ENCODE measurements at places on chromosomes 5 and 9.

DNA sequence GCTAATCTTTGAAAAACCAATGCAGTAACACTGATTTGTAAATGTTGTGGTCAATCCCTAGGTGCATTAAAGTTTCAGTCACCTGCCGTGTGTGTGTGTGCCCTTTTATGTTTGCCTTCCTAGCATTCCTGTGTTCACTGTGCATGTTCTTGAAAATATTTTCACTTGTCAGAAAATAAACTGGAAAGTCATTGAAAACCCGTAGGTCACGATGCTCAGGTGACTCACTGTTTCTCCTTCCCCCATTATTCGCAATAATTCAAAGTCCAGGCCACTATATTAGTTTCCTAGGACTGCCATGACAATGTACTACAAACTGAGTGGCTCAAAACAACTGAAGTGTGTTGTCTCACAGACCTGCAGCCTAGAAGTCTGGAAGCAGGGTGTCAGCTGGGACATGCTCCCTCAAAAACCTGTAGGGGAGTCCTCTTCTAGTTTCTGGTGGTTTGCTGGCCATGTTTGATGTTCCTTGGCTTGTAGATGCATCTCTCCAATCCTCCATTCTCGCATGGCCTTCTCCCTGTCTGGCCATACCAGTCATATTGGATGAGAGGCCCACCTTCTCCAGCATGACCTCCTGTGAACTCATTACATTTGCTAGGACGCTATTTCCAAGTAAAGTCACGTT lies 29.3 kb downstream of the MARVELD2 start:
- no peak for DNase-seq

- DNase-seq: no peak
These were observed 11.8 kb downstream of the HK3 start for GRCh38 chr5:176887252-176887849.

GRCh38 chr9:91817493-91818224 lies 132.4 kb downstream of the ROR2 start:
- DNase-seq: no peak

GRCh38 chr5:112183103-112183711 lies 235.9 kb downstream of the EPB41L4A start:
- DNase-seq: no peak

DNA sequence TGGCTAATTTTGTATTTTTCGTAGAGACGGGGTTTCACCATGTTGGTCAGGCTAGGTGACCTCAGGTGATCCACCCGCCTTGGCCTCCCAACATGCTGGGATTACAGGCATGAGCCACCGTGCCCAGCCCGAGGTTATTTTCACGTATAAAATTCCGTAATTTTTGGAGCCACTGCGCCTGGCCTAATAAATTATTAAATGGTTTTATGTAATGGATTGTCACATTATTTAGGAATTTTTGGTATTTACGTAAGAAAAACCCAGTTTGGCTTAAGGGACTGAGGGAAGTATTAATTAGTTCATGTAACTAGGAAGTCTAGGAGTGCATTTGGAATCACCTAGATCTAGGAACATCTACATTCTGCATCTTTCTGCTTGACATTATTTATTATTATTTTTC lies 8.3 kb downstream of the GLE1 start:
- no peak for DNase-seq

Measured in colonic mucosa (tissue), 4 donors.